Activated naive CD4-positive, alpha-beta T cell treated with anti-CD3 and anti-CD28 coated beads for 36 hours (primary cell): ENCODE measurements at places on chromosomes 6 and 20. TPM values are rescaled to one million over a fixed set of nuclear protein-coding genes. Genes with fewer than 3 reads are reported as not detected.

DNA sequence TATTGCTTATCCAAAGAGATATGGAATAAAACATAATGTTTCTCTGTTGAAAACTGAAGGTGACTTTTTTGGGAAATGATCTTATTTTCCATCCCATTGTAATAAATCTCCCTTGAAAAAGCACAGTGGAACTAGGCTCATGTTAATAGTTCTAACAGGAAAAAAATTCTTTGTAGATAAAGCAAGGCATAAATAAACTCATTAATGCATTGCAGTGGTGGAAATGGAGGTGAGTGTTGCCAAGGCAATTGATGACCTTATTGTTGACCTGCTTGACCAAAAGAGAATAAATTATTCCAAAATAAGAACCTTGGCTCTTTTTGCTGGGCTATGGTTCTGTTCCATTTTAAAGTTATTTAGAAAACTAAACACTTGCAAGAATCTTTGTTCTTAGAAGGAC lies 55.2 kb downstream of the TRMT11 start:
- H3K27ac ChIP-seq = no peak overlapping the region
- H3K27me3 ChIP-seq = no peaks in the 10 kb centered on the region
- DNase-seq = no peak

DNA sequence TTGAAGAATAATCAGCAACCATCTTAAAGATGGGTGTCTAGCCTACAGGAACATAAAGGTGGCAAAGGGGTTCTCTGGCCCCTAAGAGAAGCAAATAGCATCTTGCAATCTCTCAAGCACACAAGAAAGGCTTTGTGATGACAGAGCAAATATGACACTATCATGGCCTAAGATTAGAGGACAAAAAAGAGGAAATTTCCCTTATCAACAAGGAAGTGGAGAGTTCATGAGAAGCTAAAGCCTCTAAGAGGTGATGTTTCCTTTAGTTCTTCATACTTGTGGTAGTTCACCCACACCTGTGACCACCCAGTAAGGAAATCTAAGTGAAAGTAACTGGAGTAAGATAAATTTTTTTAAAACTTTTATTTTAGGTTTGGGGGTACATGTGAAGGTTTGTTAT lies 88.4 kb downstream of the OLIG3 start:
- H3K27me3 ChIP-seq = no peaks in the 10 kb centered on the region
- no peaks in the 10 kb centered on the region for H3K36me3 ChIP-seq
- H3K4me1 ChIP-seq = peaks cover 4% of the 10 kb centered on the region
- H3K27ac ChIP-seq = no peak overlapping the region

DNA sequence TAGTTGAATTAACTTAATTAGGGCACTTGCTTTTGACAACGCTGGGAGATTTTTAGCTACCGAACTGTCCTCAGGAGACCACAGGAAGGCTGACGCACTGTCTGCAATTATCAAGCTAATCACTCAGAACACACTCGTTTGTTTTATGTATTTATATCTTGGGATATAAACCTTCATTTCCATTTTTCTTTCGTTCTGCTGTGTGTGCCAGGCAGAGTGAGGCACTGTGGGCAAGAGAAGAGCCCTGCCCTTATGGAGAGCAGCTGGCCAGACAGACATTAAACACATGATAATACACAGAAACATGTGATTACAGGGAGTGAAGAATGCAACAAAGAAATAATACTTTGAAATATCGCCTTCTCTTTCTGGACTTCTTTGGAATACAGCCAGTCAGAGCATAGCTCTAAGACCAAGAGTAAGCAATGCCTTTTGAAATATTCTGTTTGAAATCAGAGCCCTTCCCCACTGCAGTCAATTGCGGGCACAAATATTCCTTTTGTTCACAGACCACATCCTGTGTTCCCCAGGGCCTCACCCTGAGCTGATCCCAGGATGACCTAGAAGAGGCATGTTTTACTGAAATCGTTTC lies 96.8 kb downstream of the ANKRD60 start:
- no peaks in the 10 kb centered on the region for H3K36me3 ChIP-seq
- H3K4me3 ChIP-seq = no peak overlapping the region
- peaks cover 70% of the 10 kb centered on the region for H3K27me3 ChIP-seq
- peaks cover 18% of the 10 kb centered on the region for H3K4me1 ChIP-seq
- H3K27ac ChIP-seq = no peak overlapping the region

DNA sequence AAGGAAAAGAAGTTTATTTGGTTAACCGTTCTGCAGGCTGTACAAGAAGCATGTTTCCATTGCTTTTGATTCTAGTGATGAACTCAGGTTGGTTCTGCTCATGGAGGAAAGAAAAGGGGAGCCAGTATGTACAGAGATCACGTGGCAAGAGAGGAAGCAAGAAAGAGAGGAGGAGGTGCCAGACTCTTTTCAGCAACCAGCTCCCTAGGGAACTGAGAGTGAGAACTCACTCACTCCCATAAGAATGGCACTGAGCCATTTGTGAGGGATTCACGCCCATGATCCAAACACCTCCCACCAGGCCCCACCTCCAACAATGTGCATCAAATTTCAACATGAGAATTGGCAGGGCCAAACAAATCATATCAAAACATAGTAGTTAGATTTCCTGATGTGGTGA lies 649.1 kb downstream of the EPM2A start:
- H3K36me3 ChIP-seq = no peaks in the 10 kb centered on the region
- H3K27me3 ChIP-seq = peaks cover 4% of the 10 kb centered on the region
- H3K27ac ChIP-seq = no peak overlapping the region
- H3K4me1 ChIP-seq = no peaks in the 10 kb centered on the region
- no peak overlapping the region for H3K4me3 ChIP-seq

The BEND6 gene
- total RNA-seq = not detected
